ENCODE measurements at places on chromosomes 16 and 17.

DNA sequence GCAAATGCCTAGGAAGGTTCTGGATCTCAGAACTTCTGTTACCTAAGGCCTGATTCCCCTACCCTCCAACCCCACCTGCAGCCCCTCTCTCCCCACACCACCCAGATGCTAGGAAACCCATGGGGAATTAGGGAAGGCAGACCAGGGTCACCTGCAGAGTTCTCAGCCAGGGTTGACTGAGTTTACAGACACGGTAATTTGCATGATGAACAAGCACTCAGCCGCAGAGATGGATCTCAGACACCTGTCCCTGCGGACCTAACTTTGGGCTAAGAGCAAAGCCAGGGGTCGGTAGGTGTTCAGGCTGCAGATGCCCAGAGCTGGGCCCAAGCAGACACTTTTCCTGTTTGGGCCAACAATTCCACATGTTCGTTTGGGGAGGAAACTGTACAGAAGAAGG lies 2.9 kb downstream of the ABI3 start:
- no peak for DNase-seq

GRCh38 chr17:64216000-64216337 lies 47.1 kb downstream of the TEX2 start:
- no peak for DNase-seq

- DNase-seq, result no peak
Observed at GRCh38 chr16:51440131-51440889, 289.2 kb upstream of the SALL1 start.

DNA sequence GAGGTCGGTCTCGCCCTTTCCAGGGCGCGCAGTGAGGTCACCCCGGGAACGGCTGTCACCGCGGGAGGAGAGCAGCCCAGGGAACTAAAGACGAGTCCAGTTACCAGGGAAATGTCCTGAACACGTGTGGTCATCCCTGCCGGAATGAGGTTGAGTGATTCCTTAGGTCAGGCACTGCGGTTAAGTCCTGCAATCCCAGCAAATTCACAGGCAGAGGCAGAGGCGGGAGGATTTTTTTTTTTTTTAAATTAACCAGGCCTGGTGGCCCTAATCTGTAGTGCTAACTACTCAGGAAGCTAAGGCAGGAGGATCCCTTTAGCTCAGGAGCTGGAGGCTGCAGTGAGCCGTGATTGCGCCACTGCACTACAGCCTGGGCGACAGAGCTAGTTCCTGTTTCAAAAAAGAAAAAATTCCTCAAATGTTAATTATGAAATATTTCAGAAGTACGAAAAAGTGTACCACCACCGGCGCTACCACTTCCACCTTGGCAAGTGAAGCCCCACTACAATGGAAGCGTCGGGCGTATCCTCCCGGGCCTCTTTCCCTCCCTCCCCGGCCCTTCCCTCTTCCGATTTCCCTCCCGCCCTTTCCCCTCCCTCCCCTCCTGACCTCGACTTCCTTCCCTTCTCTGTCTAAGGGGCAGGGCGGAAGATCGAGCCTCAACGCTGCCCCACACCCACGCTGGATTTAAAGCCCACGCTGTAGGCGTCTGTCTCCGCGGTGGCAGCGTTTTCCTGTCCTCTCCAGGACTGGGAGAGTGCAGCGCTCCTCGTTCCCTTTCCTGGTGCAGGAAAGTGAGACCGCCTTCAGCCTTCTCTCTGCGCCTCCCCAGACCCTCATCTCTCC lies 27.3 kb downstream of the SLFN11 start:
- peak; percentile 16 for DNase-seq

DNA sequence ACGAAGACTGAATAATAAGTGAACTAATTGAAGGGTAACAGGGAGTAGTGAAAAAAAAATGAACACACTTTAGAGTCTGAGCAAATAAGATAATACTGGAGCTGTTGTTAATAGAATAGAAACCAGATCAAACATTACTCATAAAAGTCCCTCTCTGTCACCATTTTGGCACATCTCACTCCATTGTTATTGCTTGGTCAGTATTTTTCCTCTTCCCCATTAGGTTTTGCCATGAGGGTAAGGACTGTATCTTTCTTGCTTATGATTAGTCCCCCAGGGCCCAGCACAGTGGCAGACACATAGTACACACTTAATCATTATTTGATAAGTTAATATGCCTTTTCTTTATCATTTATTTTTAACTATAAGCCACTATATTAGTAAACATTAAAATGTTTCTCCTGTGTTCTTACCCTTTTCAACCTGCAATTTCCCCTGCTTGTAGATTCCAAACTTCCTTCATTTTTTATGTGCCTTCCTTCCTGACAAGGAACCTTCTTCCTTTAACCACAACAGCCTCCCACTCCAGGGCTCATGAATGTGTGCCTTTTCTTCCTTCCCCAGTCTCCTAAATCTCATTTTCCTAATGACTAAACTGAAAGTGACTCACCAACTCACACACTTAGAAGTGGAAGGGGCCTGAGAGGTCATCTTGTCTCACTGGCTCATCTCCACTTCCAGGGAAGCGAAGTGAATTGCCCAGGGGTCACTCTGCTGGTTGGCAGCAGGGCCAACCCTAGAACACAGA lies 88.2 kb upstream of the HAS3 start:
- no peak for DNase-seq

DNA sequence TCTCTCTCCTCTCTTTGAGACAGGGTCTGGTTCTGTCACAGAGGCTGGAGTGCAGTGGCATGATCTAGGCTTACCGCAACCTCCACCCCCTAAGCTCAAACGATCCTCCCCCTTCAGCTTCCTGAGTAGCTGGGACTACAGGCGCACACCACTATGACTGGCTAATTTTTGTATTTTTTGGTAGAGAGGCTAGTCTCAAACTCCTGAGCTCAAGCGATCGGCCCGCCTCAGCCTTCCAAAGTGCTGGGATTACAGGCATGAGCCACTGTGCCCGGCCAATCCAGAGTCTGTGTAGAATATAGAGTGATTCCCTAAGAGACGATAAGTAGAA lies 65.8 kb upstream of the RPH3AL start:
- DNase-seq, result no peak

DNA sequence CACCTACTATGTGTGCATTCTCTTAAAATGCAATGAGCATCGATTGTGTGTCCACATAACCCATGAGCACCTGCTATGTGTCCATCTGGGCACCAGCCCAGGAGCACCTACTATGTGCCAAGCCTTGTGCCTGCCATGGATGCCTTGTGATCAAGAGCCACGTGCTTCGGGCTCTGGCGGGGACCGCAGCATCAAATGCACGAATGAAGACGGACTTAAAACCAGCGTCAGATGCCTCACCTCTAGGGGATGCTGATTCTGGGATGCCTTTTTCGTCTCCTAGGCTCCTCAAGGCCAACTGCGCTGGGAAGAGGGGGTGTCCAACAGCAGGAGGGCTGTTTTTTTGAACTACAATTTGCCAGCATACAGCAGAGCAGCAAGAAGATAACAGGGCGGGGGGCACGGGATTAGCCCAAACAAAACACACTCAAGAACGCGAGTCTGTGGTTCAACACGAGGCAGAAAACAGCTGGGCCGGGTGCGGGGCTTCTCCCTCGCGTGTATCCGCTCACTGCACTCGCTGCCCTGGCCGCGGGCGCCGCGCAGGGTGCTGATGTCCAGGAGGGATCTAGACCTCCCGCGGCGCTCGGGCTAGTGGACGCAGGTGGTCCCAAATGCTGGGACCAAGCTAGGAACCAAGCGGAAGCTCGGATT lies 1.2 kb upstream of the GLIS2 start:
- no peak for DNase-seq

DNA sequence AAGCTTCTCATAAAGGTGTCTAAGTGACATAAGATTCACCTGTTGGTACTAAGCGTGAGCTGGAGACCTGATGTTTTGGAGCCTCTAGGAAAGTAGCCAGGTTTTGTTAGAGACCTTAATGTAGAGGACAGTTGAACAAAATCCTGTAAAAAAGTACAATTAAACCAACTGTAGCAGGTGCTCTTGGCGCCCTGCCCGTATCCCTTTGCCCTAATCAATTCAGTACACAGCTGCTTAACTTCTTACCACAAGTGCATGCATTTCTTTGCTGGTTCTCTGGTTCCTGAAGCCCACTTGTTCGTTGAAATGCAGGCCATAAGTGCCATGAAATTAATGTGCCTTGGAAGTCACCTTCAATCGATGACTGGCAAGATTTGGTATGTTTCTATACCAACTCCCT lies 24.4 kb downstream of the GLP2R start:
- no peak for DNase-seq
